Breast epithelium (tissue), 4 donors: ENCODE measurements at places on chromosomes 6 and 20. TPM values are rescaled to one million over a fixed set of nuclear protein-coding genes. Genes with fewer than 3 reads are reported as not detected.

- DNase-seq: no peak
Measured at GRCh38 chr6:148750838-148751792, 4.3 kb downstream of the UST start.

- no peak for DNase-seq
Measured at GRCh38 chr20:9677100-9677623, 161.7 kb downstream of the PAK5 start.

DNA sequence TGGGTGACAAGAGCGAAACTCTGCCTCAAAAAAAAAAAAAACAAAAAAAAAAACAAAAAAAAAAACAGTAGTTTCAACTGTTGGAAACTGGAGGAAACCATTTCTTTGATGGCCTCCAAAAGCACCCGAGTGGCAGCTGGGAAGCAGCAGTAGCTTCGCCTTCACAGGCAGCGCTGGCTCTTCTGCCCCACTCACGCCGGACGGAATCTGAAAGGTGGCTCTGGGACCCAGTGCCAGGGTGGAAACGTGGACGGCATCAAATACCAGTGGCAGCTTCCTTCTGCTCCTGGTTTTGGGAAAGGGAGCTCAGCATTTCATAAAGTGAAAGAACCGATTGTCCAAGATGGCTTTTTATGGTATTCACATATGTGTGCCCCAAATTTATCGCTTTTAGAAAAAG lies 159.4 kb downstream of the SMOC2 start:
- no peak for DNase-seq

DNA sequence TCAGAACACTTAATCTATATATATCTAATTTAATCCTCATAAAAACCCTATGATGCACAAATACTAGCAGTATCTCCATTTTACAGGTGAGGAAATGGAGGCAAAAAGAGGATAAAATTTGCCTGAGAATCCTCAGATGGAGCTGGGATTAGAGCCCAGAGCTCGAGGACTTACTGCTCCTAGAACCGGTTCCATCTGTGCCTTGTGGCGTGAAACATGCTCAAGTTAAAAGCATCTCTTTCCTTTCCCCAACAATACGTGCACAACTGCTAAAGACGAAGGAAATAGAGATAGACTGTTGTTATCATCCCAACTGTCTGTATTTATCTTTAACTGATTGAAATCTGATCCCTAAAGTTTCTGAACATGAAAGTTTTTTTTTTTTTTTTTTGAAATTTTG lies 367.6 kb upstream of the SOX4 start:
- no peak for DNase-seq

DNA sequence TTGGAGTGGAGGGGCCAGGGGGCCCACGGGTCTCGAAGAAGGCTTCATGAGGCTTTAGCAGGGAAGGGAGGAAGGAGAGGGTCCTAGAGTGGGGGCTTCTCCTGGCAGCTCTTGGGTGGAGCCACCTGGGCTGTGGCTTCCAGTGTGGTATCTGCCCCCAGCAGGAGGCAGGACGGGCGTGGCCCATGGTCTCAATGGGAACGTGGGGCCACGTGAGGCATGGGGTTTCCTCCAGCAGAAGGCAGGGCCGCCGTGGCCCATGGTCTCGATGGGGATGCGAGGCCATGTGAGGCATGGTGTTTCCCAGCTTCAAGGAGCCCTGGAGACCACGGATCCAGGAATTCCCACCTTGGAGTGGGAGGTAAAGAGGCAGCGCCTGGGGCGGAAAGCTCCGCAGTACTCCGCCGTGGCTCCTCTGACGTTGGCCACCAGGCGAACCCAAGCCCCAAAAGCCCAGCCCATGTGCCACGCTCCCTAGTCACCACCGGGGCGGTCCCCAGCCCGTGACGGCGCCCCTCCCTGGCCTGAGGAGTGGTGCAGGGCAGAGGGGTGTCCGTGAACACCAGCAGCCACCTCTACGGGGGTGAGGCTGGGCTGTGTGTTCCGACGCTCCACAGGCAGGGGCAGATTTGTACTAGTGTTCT lies 62.0 kb upstream of the GATA5 start:
- DNase-seq: no peak

DNA sequence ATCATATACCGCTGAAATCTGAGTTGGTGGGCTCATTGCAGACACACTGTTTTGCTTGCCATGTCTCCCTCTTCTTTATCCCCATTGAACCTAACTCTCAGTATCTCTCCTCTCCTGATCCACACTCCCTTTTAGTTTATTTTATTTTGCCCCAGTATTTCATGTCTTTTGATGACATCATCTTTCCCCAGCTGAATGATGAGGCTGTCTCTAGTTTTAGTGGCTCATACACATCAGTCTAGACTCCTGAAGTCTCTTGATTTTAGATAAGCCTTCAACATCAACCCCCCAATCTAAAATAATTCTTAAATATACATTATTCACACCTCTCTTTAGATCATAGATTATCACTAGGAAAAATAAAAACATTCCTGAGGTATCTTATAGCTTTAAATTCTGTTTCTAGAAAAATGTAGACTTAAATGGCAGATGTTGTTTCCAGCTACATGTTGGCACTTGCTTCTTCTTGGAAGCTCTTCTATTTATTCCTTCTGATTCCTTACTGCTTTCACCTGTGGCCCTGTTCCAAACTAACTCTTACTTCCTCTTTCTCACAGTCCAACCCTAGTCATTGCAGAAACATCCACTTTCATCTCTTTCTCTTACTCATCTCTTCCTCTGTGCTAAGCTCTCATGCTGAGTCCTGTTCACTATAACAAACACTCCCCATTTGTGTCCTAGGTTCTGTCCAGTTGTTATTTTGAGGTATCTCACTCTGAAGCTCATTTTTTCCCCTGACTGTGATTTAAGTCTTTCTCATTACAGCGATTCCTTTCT lies 191.9 kb upstream of the SLC35B3 start:
- DNase-seq: no peak

DNA sequence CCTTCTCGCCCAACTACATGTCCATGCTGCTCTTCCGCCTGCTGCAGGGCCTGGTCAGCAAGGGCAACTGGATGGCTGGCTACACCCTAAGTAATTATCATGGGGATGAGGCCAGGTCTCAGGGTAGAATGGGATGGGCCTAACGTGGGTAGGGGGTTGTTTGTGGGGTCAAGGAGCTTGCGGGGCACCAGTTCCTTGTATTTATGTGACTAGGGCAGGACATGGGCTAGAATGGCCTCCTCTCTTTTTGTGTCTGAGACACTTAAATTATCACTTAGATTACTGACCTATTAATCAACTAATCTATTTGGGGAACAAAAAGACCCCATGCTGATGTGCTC lies 10.7 kb downstream of the SLC22A1 start:
- no peak for DNase-seq

The ENPP1 gene
- total RNA-seq: 51.5 TPM

DNA sequence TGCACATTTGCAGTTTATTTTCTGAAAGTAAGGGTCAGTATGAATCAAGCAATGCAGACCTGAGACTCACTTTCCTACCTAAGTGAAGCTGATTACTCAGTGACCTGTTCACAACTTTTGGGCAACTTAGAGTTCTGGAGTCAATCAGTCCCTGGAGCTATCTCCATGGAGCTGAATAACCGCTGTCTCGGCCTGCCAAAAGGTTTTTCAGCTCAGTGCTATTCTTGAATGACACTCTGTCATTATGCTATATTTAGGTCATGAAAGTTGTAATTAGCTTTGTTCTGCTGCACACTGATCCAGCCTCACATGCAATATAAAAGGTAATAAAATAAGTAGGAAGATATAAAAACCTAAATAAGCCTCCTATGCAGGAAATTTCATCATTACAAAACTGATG lies 356.0 kb downstream of the BMP2 start:
- DNase-seq: no peak

The CALHM6 gene
- total RNA-seq: 8.3 TPM

The ANKRD66 gene
- not detected for total RNA-seq

The HRH3 gene
- not detected for total RNA-seq

GRCh38 chr20:45359069-45359405 lies 3.9 kb upstream of the SYS1 start:
- DNase-seq: peak; percentile 95

GRCh38 chr6:134081506-134081905 lies 29.1 kb upstream of the SLC2A12 start:
- no peak for DNase-seq

- DNase-seq: no peak
Measured at GRCh38 chr6:89198235-89198634, 18.9 kb downstream of the GABRR1 start.

The C6orf58 gene
- 0.66 TPM for total RNA-seq

The GTF2H4 gene
- total RNA-seq: 13.4 TPM

The RNF39 gene
- total RNA-seq: 11.1 TPM

DNA sequence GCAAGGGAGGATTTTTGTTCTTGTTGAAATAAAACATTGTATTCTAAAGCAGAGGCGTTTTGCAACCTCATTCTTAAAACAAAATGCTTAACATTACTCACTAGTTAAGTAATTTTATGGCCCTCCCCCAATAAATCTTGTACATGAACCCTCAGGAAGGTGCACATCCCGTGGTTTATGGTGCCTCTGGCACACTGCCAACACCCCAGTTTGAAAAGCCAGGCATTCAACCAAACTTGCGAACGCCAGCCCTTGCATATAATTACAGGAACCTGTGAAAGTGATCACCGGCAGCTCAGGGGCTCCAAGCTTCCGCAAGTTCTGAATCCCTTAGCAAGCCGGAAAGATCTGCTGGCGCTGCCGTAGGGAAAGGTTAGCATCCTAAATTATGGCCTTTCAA lies 1109.0 kb upstream of the FLRT3 start:
- DNase-seq: peak; percentile 51

The MAS1 gene
- total RNA-seq: not detected

GRCh38 chr6:92777146-92777740 lies 642.1 kb downstream of the EPHA7 start:
- DNase-seq: no peak

The CLDN20 gene
- not detected for total RNA-seq
